ENCODE measurements at places on chromosomes 1 and 21. TPM values are rescaled to one million over a fixed set of nuclear protein-coding genes. Genes with fewer than 3 reads are reported as not detected.
A peak's percentile ranks its signal among the peaks of the same experiment; 100 is the strongest.

- DNase-seq: no peak
Measured at GRCh38 chr1:26318338-26319064, 743 bp downstream of the CD52 start.

GRCh38 chr1:152906023-152906565 is 2.3 kb upstream of the IVL start:
- DNase-seq: no peak

- DNase-seq: no peak
Measured at GRCh38 chr1:60920561-60920960, 161.8 kb upstream of the NFIA start.

DNA sequence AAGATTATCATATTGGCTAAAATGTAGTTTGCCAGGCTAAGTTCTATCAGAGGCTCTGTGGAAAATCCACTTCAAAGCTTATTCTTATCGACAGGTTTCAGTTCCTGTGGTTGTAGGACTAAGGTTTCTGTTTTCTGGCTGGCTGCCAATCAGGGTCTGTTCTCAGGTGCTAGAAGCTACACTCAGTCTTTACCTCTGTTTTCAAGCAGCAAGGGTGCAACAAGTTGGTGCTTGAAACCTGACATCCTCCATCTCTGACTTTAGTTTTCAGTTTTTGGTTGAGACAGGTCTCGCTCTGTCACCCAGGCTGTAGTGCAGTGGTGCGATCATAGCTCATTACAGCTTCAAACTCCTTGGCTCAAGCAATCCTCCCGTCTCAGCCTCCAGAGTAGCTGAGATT is 15.3 kb upstream of the TMCO2 start:
- no peak for DNase-seq

GRCh38 chr1:170731566-170732251 is 67.8 kb downstream of the PRRX1 start:
- DNase-seq: no peak

- no peak for DNase-seq
Measured at GRCh38 chr1:157157501-157158190, 19.5 kb upstream of the ETV3 start.

DNA sequence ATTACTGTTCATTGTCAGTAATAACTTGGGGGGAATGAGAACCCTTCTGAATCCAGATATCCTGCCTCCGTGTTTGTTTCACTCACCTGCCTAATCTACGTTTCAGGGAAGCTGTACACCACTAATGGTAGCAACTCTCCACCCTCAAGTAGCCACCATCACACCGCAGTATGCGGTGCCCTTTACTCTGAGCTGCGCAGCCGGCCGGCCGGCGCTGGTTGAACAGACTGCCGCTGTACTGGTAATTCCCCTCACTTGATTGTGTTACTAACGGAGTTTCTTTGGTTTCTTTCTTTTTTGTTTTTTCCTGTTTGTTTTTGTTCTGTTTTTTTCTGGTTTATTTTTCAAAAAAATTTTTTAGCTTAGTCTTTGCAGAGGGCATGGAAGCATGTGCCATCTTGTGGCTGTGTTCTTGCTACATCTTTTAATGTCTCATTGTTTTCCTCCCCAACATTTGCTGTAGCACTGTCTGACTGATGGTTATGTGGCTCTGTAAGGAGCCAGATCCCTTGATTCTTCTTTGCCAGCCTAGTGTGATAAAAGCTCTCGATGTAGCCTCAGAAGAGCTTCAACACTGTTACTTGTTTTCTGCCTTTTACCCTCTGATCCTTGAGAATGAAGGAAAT is 15.9 kb upstream of the OLFML3 start:
- DNase-seq: no peak

- no peak for DNase-seq
Measured at GRCh38 chr21:27301220-27301619, 334.3 kb upstream of the ADAMTS5 start.

GRCh38 chr1:185376840-185377635 is 60.0 kb upstream of the IVNS1ABP start:
- no peak for DNase-seq

GRCh38 chr1:53526451-53527101 is 67.4 kb downstream of the DMRTB1 start:
- DNase-seq: peak; percentile 65

Gene HPCAL4
- polyA plus RNA-seq: 0.30 TPM

DNA sequence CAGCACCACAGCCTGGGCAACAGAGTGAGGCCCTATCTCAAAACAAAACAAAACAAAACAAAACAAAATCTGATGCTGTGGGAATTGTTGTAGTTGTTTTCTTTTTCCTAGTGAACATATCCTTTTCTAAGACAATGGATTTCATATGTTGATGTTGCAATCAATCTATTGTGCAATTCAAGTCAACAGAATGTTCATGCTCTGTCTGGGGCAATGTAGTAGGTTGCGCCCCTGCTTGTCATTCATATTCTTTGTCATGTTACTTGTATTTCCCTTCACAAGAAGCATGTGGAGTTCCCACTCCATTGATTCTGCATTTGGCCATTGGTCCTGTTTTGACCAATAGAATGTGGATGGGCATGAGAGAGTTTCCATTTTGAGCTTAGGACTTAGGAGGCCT is 223.9 kb downstream of the DUSP10 start:
- no peak for DNase-seq

Gene RAB3B
- 5.5 TPM for polyA plus RNA-seq

DNA sequence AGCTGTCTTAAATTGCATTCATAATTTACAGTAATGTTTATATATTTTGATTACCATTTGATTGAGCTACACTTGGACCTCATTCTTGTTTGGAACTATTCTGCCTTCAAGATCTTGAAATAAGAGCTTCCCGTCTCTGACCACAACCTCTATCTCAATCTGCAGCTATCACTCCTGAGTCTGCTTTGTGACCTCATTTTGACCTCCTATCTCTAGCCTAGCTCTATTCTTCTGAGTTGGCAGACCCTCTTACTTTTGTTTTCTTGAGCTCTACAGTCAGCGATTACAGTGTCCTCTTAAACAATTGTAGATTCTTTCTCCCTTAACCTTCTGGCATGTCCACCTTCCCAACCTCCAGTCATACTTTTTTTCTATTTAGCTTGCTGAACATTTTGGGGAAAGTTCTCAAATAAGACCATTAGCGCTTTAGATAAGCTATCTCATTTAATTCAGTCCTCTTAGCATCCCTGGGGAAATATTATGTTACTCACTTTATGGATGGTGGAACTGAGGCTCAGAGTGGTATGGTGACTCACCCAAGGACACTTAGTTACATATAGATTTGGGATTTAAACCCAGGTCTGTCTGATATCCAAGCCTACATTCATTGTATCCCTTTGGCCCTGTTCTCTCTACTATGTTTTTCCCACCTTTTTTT is 19.1 kb downstream of the RPAP2 start:
- DNase-seq: no peak
